Kasumi-1 (cell line): ENCODE measurements at places on chromosomes 1 and 21.

- no peak for DNase-seq
Observed at GRCh38 chr1:71269818-71270217, 189.0 kb upstream of the ZRANB2 start.

GRCh38 chr1:24020025-24020424 is 39.9 kb upstream of the SRSF10 start:
- no peak for DNase-seq

- no peak for DNase-seq
Observed at GRCh38 chr1:242011894-242012660, 13.2 kb upstream of the MAP1LC3C start.

DNA sequence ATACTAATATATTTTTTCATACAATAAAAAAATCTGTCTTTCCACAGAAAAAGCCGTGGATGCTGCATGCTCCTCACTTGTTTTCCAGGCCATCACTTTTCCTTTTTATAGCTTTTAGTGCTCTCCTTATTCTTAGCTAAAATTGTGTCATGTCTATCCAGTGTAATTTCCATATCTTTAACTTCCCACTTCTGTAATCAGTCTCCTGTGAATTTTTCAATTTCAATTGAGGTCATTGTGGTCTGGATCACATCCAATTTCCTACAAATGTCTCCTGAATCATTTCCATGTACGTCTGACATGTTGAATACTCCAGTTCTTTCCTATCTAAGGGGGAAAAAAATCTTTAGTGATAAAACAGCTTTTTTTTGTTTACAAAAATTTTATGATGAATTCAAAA is 838.2 kb upstream of the B3GALT2 start:
- peak; percentile 40 for DNase-seq

DNA sequence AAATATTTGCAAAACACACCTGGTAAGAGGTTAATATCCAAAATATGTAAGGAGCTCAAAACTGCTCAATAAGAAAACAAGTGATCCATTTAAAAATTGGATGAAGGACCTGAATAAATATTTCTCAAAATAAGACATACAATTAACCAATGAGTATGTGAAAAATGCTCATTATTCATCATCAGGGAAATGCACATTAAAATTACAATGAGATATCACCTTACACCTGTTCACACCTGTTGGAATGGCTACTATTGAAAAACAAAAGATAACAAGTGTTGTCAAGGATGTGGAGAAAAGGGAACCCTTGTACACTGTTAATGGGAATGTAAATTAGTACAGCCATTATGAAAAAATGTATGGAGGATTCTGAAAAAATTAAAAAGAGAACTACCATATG is 136.0 kb upstream of the GREM2 start:
- no peak for DNase-seq

GRCh38 chr1:40014253-40014706 is 26.2 kb upstream of the CAP1 start:
- peak; percentile 33 for DNase-seq

DNA sequence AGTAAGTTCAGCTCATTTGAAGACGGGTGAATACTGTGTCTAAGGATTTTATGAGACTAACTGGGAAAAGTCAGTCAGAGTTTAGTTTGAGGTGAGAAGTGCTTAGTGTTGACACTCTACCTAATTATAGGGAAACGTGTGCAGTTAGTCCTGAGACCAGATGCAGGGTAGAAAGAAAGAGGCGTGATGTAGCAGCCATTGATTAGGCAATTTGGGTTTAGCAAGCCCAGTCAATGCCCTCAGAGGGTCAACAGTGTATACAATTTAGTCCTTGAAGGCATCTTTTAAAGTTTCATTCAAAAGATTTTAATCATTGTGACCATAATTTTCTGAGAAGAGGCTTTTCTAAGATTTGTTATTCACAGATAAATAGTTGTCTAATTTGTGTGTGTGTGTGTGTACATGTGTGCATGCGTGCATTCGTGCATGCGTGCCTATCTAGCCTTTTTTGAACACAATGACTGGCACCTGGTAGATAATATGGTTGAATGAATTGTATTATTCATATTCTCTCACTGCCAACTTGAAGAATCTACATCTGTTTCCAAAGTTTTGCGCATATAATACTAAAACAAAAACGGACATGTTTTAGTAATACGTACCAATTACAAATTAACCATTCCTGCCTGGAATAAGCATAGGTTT is 332.9 kb downstream of the SRGAP2C start:
- DNase-seq, result no peak

DNA sequence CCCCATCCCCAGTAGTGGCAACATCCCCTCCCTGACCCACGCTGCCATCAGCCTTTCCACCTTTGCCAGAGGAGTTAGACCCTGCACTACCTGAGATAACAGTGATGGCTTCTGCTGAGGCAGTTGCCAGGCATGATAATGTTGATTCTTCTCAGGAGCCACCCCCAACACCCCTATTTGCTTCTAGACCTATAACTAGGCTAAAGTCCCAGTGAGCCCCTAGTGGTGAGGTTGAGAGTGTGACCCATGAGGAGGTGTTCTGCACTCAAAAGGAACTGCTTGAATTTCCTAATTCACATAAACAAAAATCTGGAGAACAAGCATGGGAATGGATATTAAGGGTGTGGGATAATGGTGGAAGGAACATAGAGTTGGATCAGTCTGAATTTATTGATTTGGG is 159.6 kb upstream of the COL11A1 start:
- DNase-seq, result peak; percentile 16

DNA sequence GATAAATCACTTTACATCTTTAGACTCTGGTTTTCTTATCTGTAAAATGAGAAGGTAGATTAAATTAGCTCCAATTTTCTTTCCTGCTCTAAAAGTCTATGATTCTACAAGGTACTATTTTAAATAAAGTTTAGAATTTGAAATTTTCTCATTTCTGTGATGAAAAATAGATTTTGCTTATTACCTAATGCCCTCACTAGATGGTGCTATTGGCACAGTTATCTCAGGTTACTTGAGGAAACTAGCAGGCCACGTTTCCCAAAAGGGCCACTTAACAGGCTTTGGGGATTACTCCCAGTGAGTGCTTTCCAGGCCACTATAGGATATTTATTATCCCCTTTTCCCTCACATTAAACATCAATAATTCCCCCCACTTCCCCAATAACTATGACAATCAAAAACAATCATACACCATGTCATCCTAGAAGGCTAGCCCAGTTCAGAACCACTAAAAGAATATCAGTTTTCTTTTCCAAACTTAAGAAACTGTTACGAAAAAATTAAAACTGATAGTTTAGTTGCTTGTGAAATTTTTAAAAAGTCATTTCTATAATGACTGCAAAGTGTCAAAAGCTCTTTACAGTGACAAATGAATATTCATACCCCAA is 30.6 kb downstream of the OMA1 start:
- peak; percentile 59 for DNase-seq

- DNase-seq, result no peak
Observed at GRCh38 chr1:202133496-202133895, 10.8 kb downstream of the GPR37L1 start.

DNA sequence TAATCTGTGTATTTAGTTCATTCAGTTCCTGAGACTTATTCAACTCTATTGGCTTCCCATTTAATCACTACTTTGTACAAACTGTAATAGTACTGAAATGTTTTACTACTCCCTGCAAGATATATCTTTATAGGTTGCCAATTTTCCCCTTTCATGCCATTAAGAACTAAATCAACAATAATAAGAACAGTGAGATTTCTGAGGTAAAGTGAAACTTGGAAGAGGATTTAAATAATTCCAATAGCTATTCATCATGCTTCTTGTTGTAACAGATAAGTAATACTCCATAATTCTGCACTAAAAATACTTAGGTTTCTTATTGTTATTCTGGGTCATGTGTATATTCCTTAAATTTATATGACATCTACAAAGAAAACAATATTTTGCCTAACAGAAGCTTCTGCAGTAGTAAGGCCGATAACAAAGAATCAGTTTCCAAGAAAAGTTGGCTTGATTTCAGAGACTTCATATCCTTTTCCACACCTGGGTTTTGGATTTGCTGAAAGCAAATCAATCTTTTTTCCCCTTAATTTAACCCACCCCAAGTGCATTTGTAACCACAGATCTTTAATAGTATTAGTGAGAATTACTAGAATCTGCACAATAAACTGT is 258.3 kb downstream of the FAF1 start:
- DNase-seq, result no peak

- no peak for DNase-seq
Observed at GRCh38 chr1:219710529-219711194, 97.8 kb upstream of the ZC3H11B start.

- DNase-seq, result peak; percentile 27
Observed at GRCh38 chr1:235093013-235093695, 35.5 kb downstream of the TOMM20 start.

- DNase-seq, result no peak
Observed at GRCh38 chr1:3924825-3925220, 24.8 kb upstream of the C1orf174 start.

- peak; percentile 41 for DNase-seq
Observed at GRCh38 chr1:32334864-32335534, 1.0 kb downstream of the MARCKSL1 start.

DNA sequence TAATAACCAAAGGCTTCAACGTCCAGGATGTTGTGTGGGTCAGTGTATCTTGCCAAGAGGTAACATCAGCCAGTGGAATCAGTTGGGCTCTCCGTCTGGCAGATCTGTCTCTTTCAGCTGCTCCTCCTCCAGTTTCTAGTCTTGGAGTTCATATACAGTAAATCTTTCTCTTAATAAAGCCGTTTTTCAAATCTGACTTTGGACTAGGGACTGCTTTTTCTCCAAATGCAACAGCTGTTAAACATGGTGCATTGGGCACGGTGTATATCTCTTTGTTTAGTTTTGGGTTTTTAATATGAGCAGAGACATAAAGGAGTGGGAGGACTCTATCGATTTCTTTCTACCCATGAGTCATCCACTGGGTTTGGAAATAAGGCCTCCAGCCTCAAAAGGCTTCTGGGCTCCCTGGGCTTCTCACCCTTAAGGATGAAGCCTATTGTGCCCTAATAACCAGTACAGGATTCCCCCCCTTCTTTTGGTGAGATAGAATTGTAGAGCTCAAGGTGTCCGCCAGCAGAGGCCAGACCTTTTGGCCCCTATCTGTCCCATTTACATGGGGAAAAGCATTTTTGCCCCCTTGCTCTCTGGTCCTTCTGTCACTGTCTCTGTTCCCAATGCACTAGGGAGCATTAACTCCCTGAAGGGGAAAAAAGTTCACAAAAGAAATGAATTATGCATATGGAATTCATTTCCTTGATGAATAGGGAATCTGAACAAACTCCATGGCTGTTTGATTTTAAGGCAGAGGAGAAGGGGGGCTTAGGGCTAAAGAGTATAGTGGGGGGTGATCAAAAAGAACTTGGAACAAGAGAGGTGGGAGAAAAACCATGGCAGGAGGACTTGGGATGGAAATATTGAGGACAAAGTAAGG is 86.0 kb downstream of the PBX1 start:
- DNase-seq, result no peak

- no peak for DNase-seq
Observed at GRCh38 chr1:67941746-67942145, 108.5 kb upstream of the GNG12 start.

DNA sequence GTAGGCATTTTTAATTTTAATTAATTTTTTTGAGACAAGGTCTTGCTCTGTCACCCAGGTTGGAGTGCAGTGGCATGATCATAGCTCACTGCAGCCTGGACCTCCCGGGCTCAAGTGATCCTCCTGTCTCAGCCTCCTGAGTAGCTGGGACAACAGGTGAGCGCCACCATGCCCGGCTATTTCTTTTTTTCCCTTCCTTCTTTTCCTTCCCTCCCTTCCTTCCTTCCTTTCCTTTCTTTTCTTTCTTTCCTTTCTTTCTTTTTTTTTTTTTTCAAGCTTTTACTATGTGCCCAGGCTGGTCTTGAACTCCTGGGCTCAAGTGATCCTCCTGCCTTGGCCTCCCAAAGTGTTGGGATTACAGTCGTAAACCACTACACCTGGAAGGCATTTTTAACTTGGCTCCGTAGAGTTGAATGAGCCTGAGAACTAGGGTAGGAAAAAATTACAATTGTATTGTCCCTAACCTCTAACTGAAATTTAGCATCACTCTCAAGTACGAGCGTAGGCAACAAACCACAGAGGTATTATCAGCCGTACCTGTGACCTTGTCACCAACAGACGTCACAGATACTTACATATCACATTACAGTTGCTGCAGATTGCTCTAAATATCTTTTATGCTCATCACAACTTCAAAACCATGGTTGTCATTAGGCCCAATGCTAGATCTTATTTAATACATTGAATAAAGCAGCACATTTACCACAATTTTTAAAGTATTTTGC is 8.0 kb downstream of the RUNX3 start:
- no peak for DNase-seq

- no peak for DNase-seq
Observed at GRCh38 chr1:208988811-208989222, 594.7 kb upstream of the CAMK1G start.

- peak; percentile 49 for DNase-seq
Observed at GRCh38 chr1:109263597-109264378, 14.4 kb downstream of the CELSR2 start.

DNA sequence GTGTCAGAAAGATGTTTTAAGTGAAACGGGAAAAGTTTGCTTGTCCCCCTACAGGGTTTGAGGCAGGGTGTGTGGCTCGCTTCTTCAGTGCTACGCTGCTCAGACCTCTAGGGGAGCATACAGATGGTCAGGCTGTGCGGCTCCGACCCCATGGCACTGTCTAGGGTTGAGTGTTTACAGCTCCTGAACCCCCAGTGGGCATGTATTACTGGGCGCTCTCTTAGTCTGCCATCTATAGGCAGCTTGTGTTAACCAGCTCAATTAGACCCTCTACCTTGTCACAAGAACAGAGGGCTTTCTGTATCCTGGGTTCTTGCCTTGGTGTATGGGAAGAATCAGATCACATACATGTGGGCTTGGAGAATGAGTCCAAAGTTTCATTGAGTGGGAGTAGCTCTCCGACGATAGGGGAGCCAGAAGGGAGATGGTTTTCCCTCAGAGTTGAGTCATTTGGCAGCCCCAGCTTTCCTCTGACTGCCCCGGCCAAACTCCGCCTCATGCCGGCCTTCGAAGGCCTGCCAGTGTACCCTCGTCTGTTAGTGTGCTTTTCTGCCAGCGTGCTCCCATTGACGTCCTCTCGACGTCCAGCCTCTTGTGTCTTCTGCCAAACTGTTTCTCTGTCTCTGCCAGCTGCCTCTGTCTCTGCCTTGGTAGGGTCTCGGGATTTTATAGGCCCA is 38.6 kb upstream of the ADGRL4 start:
- DNase-seq, result no peak

- no peak for DNase-seq
Observed at GRCh38 chr1:81954534-81955020, 153.8 kb downstream of the ADGRL2 start.

- DNase-seq, result no peak
Observed at GRCh38 chr1:228445843-228446650, 29.4 kb upstream of the TRIM17 start.

- no peak for DNase-seq
Observed at GRCh38 chr21:26776310-26777021, 68.7 kb downstream of the ADAMTS1 start.

- DNase-seq, result no peak
Observed at GRCh38 chr1:37391211-37392011, 83.0 kb upstream of the ZC3H12A start.

DNA sequence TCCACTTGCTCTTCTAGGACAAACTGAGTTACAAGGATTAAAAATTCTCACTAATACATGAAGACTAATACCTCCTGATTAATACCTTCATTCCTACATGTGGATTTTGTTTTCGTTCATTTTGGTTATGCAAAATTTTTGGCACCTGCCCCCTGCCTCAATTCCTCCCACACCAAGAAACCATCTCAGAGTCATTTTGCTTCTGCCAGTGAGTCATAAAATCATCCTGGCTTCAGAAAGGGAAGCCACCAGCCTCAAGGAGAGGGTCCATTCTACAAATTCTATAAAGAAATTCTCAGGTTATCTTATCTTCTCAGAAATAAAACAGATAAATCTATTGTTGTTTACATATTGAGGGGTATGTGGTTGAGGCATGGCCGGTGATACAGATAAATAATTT is 103.2 kb upstream of the COA6 start:
- no peak for DNase-seq
